ENCODE measurements at places on chromosomes 5 and 9.

DNA sequence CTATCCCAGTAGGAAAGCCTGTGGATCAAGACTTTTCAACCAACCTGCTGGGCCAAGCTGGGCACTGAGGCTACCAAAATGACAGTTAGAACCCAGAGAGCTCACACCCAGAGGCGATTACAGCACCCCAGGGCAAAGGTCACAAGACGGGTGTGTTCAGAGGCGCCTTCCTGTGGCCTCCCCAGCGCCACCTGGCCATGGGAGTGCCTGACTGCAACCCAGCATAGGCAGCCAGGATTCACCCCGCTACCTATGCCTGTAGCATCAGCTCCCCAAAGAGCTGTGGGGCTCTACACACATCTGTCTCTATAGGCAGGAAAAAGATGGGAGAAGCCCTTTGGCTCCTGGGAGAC, 33.5 kb downstream of the PDGFRB start:
- DNase-seq, result no peak

DNA sequence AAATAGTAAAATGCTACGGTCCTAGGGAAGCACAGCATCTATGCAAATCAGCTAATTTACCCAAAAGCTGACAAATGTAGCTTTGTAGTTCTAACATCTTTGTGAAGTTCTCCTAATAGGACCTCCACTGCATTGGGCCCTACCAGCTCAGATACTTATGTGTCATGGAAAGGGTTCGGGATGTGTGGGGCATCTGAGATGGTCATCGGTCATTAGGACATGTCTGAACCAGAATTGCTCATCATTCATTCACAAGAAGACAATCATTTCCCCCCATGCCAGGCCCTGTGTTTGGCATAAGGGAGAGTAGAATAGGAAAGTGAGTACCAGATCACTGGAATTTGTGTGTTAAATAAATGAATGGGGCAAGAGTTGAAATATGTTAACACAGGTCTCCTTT, 35.7 kb downstream of the PWWP2A start:
- no peak for DNase-seq

DNA sequence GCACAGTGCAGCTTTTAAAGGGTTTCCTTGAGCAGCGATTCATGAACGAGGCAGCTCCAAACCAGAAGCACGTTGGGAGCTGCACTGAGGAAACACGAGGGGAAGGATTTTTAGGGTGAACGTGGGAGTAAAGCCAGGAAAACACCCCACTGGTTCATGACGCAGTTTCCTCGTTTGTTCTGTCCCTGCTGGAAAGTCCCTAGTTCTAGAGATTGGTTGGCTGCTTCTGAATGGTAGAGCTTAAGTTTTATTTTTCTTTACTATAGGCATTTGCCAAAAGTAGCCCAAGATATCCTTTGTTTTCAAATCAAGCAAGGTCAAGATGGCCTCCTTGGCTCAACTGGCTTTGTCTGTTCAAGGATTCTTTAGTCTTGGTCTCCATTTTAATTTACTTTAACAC, 116.5 kb upstream of the CACNA1B start:
- no peak for DNase-seq

DNA sequence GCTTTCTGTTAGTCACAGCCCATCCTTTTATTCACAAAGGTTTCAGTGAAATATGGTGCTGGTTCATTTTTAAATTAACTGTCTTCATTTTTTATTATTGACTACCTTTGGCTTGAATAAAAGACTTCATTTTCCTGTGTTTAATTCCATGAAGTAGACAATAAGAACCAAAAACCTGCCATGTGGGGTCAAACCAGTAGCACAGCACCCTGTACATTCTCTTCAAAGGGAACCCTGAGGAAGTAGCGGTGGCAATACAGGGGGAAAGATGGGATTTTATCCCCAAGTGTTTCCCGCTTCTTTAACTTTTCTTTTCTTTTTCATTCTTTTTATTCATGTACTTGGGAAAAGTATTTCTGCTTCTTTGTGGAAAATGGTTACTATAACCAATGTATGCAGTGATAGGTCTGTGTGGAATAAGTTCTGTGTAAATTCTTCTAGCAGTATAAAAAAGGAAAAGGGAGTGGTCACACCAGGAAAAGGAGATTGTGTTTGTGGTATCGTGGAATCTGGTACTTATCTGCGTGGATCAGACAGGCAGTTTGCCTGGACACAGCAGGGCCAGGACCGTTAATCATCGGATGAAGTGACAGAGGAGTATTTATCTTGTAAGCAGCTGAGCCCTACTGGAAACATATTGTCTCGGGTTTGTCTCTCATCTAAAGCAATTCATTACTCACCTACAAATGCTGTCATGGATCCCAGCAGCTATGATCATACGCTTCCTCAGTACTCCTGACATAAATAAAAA, 94.2 kb downstream of the PPIC start:
- no peak for DNase-seq

DNA sequence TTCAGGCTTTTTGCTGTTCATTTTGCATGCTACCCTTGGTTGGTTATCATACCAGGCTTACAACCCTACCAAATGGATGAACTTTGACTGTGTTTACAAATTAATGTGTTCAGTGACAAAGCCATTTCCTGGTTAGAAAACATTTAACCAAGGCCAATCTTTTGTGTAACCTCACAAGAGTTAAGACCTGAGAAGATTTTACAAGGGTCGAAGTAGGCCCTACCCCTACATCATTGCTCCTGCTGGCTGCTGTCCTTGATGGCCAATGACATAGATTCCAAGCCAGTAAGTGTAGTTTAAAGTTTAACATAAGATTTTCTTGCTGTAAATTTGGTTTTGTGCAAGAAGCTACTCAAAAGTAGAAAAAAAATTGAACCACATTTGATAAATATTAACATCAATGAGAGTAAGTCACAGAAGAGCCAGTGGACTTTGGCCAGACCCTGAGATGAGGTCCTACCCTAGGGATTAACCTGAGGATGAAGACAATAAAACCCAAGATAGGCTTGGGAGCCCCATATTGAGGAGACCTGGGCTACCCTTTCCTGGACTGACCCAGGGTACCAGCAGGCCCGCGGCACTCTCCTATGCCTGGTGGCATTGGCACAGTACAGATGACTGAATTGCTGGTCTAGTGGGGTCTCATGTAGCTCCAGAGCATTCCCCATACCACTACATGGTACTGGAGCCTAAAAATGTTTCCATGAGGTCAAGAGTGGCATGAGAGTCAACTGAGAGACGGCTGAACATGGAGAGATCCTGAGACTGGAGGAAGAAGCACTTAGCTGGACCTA, 8.3 kb downstream of the C1QTNF3 start:
- no peak for DNase-seq

DNA sequence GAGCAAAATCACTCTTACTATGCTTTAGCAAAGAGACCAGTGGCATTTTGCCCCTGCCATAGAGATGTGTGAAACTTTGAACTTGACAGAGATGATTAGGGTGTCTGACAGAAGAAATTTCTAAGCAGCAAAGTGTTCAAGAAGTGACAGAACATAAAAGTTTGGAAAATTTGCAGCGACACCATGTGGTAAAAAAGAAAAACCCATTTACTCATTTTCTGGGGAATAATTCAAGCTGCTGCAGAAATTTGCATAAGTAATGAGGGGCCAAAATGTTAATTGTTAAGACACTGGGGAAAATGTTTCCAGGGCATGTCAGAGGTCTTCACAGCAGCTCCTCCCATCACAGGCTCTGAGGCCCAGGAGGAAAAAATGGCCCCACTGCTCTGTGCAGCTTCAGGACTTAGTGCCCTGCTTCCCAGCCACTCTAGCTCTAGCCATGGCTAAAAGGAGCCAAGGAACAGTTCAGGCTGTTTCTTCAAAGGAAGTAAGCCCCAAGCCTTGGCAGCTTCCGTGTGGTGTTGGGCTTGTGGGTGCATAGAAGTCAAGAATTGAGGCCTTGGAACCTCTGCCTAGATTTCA, 6.1 kb upstream of the AP3B1 start:
- DNase-seq, result no peak
